ENCODE measurements at places on chromosomes 13 and 19. TPM values are rescaled to one million over a fixed set of nuclear protein-coding genes. Genes with fewer than 3 reads are reported as not detected.

C19orf53 gene
- 73.7 TPM for total RNA-seq

ZNF491 gene
- 0.77 TPM for total RNA-seq

DNA sequence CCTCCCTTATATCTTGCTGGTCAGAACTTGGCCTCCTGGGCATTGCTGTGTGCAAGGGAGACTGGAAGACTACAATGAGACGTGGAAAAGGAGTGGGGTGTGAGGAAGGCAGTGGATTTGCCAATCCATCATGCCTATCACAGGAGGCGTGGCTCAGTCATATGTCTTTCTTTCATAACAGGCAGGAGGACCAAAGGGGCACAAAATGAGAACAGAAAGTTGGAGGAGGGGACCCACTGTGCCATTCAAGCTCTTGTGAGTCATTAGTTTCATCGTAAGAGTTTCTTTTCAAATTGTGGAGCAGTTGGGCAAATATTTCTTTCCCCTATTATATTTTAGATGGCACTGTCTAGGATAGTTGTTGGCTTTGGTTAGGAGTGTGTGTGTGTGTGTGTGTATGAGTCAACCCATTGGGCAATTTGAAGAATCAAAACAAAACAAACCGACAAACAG is 471.5 kb downstream of the TSHZ3 start:
- DNase-seq: peak; percentile 3

- DNase-seq: peak; percentile 61
These were observed 4.4 kb upstream of the PLEKHF1 start for GRCh38 chr19:29660835-29661234.

DNA sequence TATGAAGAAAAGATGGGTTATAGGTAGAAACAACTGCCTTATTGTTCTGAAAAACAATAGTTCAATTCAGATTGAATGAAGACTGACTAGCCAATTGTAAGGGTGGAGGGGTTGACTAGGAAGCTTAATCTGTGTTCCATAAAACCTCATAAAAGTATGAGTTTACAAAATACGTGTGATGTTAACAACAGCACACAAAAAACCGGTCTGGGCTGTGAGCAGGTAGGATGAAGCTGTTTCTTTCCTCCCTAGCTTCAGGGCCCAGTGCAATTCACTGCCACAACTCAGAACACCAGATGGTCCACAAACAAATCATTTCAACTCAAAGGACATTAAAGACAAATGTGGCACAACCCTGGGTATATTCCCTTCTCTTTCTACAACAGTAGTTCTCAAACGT is 3.2 kb downstream of the OXGR1 start:
- DNase-seq: no peak

DNA sequence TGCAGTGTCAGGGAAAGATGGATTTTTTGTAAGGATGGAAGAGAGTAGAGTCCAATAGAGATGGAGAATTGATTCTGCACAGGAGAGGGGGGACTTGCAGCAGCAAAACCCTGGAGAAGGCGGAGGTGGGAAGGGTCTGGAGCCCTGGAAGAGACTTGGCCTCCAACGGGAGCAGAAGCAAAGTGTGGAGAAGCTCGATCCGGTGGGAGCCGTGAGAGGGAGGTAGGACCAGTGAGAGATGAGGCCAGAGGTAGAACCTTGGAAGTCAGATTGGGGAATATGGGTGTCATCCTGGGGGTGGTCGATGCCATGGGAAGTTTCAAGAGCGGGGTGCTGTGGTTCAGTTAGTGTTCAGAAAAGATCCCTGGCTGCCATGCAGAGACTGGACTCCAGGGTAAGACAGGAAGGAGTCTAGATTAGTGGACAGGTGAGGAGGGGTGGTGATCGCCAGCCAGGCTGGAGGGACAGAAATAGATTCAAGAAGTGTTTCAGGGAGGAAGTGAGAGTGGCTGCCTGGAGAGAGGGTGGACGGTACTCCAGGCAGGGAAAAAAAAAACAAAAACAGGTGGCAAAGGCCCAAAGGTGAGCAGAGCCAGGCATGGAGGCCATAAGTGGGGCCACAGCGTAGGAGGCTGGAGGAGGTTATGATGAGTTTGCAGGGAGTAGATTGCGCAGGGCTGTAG is 2.6 kb downstream of the PPP5C start:
- DNase-seq: no peak

DNA sequence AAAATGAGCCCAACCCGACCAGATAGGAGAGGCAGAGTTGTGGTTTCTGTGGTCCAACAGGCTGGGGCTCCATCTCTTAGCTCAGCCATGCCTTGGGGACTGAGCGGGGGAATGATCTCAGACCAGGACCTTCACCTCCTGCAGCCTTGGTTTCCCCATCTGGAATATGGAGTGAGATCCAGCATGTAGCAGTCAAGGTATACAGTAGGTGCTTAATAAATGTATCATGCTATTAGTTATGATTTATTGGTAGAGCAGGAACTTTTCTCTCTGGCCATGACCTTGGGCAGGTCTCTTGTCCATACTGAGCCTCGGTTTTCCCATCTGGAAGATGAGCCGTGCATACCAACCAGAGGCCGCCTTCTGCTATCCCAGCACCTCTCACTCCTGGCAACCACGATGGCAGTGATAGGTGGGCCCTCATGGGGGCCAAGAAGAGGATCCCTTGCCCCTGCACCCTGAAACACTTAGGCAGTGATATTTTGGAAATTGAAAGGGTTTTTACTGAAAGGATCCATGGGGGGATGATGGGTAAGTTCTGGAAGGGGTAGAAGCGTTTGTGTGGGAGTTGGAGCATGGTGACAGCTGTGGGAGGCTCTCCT is 9.1 kb downstream of the TM6SF2 start:
- DNase-seq: no peak

GRCh38 chr13:111856571-111856970 is 210.4 kb upstream of the SOX1 start:
- DNase-seq: no peak
